NCI-H187 (cell line): ENCODE measurements at places on chromosomes 1 and 21.

GRCh38 chr1:29428280-29428615 lies 191.9 kb downstream of the PTPRU start:
- DNase-seq: no peak

DNA sequence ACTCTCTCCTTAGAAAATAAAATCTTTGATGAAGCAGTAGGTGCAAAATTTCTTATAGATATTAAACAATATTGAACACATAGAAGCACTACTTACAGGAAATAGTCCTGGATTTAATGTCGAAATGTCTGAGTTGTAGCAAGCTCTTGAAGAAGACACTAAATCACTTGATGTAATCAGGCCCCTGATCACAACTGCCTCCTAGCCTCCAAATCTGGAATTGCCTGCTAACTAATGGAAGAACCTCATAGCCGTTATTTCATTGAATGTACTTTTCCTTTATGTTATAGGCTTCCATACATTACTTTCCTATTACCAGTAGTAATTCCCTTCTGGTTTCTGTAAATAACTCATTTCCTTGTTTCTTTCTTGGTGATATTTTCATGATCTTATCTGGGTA lies 675.7 kb upstream of the CHRM3 start:
- DNase-seq: no peak

DNA sequence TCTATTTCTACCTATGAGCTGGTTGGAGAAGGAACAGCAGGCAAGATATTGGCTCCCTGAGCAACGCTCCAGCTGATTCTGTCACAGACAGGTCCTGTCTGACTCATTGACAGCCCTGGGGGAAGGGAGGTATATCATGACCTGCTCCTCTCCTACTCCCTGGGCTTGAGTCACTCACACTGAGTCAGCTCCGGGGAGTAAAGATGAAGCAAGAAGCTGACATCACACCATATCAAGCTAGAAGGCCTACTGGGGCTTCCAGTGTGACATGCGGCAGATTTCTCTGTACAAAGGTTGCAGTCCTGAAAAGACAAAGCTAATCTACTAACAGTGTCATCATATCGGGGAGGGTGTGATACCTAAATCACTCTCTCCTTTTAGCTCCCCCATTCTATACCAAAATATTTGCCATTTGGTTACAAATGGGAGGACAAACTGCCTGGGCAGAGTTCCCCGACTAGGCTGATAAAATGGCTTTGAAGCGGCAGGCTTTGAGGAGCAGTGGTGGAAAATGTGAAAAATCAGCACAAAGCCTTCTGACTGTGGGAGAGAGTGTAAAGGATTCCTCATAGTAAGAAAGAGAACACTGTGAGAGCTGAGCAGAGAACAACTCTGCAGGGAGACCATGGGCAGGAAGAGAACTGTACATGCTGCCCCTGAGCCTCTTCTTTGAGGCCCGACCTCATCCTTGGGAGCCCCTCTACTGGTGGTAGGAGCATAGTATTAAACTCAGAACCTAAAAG lies 15.5 kb downstream of the PI4KB start:
- DNase-seq: no peak

DNA sequence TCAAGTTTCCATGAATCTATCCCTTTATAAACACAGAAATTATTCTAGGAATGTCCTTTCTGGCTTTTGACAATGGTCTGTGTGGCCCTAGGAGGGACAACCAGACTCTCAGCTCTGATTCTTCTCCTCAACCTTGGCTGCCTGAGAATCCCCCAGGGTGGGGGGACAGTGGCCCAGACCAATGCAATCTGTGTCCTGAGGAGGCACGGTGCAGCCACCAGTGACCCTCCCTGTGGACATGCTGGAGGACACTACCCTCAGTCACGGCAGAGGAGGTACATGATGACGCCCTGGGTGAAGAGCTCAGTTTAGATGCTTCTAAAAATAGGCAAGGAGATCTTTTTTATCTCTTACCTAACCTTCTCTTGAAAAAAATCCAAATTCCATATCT lies 91.7 kb downstream of the PGBD5 start:
- no peak for DNase-seq

DNA sequence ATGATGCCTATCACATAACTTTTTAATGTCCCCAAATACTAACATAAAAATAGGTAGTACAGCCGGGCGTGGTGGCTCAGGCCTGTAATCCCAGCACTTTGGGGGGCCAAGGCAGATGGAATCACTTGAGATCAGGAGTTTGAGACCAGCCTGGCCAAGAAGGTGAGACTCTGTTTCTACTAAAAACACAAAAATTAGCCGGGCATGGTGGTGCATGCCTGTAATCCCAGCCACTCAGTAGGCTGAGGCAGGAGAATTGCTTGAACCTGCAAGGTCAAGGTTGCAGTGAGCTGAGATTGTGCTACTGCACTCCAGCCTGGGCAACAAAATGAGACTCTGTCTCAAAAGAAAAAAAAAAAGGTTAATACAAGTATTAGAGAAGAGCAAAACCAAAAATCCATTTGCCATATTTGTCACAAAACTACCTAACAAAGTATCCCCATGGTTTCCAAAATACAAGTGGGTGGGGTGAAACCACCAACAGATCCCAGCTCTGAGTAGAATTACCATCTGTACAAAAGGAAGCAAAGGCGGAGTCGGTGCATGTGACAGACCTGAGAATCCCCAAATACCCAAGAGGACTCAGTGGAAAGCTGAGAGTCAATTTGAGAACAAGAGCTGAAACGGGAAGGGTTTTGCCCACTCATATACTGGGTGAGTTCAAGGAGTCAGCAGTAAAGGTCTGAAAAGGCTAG lies 113.2 kb downstream of the TOMM20 start:
- DNase-seq: no peak

GRCh38 chr1:83515578-83516154 lies 483.3 kb downstream of the TTLL7 start:
- no peak for DNase-seq

DNA sequence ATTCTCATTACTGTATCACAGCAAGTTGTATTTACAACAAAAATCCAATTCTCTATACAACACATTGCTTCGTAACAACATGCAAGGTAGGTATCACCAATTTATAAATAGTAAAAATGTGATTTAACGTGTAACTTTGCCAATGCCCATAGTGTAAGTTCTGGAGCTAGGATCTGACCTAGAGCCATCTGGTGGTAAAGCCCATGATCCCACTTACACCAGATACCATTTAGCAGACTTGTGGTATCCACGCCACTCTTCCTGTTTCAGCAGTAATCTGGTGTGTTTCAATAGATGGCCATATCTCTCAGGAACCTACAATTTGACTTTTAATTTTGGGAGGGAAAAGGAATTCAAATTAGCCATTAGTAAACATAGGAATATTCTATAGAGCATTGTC lies 10.2 kb downstream of the SETSIP start:
- no peak for DNase-seq

DNA sequence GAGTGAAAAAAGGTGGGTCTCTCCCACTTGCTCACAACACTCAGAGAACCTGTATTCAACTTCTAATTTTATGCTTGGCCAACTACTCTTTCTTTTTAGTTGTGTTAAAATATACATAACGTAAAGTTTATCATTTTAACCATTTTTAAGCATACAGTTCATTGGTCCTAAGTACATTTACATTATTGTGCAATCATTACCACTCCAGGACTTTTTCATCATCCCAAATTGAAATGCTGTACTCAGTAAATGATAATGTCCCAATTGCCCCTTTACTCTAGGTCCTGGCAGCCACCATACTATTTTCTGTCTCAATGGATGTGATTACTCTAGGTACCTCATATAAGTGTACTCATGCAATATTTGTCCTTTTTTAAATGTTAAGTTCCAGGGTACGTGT lies 212.3 kb upstream of the PLXNA2 start:
- no peak for DNase-seq

- no peak for DNase-seq
Observed at GRCh38 chr21:39625211-39625895, 12.6 kb downstream of the B3GALT5 start.

- DNase-seq: no peak
Observed at GRCh38 chr1:5998906-5999301, 6.7 kb upstream of the NPHP4 start.

DNA sequence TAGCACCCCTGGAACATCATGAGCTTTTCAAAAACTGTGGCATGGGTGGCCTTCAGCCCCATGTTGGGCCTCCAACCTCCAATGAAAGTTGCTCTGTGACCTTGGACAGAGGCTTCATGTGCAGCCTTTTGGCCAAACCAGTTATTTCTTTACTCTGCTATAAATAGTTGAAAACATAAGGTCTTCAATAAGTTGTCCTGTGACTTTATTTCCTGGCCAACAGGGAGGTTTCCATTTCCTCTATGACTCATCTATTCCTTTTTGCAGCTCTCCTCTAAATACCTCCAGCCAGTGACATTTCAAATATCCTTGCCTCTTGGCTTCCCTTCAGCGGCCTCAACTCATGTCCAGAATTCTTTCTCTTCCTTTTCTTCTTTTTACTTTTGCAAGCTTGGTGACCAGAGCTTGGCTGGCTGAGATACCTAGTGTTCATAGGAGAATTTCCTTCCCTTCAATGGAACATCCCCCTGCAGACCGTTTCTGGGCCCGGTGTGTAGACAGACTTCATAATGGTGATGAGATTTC lies 22.7 kb upstream of the TRIM67 start:
- DNase-seq: no peak

- no peak for DNase-seq
Observed at GRCh38 chr1:44497422-44498170, 92.5 kb downstream of the RNF220 start.

- no peak for DNase-seq
Observed at GRCh38 chr1:155978325-155978972, at the start of gene ARHGEF2. ARHGEF2 (minus strand) TSS chr1:155978547; CDS start chr1:155978427, 120 bp downstream.

DNA sequence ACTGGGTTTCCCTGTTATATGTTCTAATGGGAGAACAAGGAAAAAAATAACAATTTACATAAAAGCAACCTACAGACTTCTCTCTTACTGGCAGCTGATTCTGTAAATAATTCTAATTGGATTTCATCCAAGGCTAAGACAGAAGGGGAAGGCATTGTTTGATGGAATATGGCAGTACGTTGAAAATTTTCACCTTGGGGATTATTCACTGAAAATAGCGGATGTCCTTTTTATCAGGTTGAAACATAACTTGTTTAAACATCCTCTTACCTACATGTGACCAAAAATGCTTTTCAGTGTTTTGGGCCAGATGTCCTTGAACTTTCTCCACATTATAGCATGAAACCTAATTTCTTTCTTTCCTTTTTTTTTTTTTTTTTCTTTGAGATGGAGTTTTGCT lies 24.9 kb downstream of the TSNAX start:
- no peak for DNase-seq

DNA sequence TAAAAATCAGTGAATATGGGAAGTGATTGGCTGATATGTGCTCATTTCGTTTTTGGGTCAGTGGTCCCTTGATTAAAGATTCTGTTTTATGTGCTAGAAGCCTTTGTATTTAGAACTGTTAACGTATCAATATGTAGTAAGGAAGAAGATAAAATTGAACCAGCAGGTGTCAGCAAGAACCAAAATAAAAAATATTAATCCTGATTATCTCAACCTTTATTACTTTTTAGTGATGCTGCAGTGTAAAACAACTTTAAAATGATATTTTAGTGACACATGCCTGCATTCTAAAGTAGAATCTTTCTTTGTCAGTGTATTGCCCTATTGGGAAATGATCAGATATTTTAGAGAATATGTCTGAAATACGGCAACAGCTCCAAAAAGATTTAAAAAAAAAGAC lies 49.5 kb downstream of the NEK7 start:
- no peak for DNase-seq

DNA sequence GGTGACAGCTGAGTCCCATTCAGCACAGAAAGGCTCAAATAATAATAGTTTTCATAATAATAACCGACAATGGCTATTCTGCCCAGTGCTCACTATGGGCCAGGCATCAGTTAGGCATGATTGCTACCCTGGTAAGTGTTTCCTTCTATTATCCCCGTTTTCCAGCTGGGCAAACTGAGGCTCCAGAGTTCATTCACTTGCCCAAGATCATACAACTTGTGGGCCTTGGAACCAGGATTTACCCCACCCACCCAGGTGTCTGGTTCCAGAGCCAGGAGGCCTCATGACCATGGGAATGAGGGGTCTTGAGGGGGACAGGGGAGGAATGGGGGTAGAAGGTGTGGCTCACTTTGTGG lies 518 bp downstream of the PLOD1 start:
- DNase-seq: no peak
